ENCODE measurements at places on chromosomes 16 and 17.

GRCh38 chr17:55480631-55481315, 30.5 kb downstream of the SMIM36 start:
- peaks cover 3% of the 10 kb centered on the region for H3K4me1 ChIP-seq
- H3K36me3 ChIP-seq: no peaks in the 10 kb centered on the region
- H3K27ac ChIP-seq: no peak overlapping the region
- no peaks in the 10 kb centered on the region for H3K27me3 ChIP-seq
- no peak for DNase-seq

DNA sequence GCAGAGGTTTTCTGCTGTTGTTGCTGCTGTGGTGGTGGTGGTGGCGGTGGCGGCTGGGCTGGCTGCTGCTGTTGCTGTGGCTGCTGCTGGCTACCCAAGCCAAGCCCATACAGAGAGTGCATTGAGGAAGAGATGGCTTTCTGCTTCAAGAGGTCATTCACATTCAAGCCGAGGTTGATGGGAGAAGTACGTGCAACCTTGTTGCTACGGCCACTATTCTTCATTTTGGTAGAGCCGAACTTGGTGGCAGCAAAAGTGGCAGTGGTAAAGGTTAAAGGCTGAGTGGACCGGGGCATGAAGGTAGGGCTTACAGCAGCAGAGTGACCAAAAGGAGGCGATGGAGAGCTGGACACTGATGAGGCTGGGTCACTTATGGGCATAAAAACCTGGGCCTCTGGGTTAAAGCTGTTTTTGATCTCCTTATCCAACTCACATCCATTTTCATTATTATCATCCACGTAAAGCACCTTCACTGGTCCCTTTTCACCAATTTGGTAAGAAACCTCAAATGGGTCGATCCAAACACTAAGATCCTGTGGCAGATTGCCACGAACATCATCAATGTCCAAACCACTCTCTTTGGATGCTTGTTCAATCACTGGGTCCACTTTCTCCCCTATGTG, 2.8 kb downstream of the TOB1 start:
- peak overlapping the region; percentile 99 for H3K4me3 ChIP-seq
- peaks cover 3% of the 10 kb centered on the region for H3K27me3 ChIP-seq

DNA sequence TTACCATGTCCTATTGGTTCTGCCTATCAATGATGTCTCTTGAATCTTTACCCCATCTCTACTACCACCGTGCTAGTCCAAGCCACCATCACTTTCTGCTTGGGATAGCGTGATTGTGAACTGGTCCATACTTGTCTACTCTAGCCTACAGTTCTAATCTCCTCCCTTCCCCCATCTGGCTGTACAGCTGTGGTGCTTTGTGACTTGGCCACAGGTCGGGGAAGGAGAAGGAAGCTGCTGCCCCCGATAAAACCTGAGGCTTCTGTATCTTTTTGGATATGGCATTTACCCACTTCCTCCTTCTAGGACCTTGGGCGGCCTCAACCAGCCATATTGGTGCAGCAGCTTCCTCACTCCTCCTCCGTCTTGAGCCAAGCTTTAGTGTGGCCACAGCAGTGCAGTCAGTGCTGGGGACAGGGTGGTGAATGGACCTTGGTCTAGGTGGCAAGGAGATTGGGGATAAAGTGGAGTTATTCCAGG, 314 bp upstream of the ITGA2B start:
- H3K27ac ChIP-seq: no peak overlapping the region
- H3K4me3 ChIP-seq: peak overlapping the region; percentile 56
- no peak for DNase-seq

GRCh38 chr17:6078458-6078871, 8.3 kb downstream of the WSCD1 start:
- no peaks in the 10 kb centered on the region for H3K36me3 ChIP-seq
- DNase-seq: no peak
- peak overlapping the region; percentile 93 for H3K27ac ChIP-seq

DNA sequence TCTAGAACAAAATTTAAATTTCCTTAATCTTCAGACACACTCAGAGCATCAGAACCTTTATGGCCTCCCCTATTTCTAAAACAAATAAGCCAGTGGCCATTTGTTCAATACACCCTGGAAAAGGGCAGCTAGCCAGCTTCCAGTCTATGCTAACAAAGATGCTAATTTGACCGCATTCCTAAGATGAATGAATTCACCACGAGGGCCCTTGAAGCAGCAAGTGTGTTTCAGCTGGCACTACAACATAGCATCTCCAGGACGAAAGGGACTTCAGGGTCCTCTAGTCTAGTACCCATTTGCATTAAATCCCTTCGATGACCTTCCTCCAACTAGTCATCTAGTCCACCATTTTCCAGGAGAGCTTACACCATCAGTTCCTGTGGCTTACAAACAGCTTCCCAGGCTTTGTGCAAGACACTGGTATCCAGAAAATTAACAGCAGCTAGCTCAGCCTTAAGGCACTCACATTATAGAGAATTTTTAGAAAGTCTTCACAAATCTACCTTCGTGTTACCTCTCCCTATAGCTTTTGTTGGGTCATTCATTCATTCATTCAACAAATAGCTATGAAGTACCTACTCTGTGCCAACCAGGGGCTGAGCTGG, 10.9 kb downstream of the KRT37 start:
- no peak overlapping the region for H3K27ac ChIP-seq
- no peak for DNase-seq

GRCh38 chr17:82859431-82860403, 19.9 kb upstream of the ZNF750 start:
- peak overlapping the region; percentile 95 for H3K27ac ChIP-seq
- DNase-seq: peak; percentile 14
- H3K36me3 ChIP-seq: peaks cover 19% of the 10 kb centered on the region
- no peaks in the 10 kb centered on the region for H3K27me3 ChIP-seq
- H3K4me3 ChIP-seq: no peak overlapping the region
- peaks cover 54% of the 10 kb centered on the region for H3K4me1 ChIP-seq

DNA sequence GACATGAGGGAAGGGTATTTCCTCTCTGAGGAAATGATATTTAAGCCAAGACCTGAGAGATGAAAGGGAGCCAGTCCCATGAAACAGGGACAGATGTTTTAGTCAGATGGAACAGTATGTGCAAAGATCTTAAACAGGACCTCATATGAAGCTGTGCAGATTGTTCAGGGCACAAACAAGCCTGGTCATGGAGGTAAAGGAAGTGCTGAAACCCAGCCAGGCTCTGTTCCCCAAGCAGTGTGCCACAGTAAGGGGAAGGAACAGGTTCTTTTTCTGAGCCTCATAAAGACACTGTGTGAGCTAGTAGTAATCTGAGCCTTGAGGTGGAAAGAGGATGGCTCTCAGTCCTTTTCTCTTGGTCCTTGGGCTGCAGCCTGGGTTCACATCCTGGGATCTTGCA, 159.9 kb downstream of the ANKFN1 start:
- H3K4me1 ChIP-seq: peaks cover 17% of the 10 kb centered on the region
- H3K36me3 ChIP-seq: no peaks in the 10 kb centered on the region
- no peak overlapping the region for H3K27ac ChIP-seq
- H3K27me3 ChIP-seq: no peaks in the 10 kb centered on the region
- no peak overlapping the region for H3K4me3 ChIP-seq
- no peak for DNase-seq

DNA sequence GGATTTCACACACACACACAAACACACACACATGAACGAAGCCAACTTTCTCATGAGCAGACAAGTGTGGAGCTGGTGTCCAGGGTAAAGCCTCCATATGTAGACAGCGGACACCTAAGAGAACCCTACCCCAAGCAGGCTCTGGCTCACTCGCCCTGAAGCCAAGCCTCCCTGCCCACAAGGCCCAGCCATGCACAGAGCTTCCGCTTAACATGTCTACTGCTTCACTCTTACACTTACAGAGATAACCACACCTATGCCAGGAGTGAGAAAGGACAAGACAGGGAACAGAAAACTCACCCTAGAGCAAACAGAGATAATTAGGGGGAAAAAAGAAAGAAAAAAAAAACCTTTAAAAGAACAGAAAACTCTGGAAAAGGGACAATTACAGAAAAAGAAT, 67.5 kb downstream of the CYTH1 start:
- peak overlapping the region; percentile 56 for H3K4me3 ChIP-seq
- DNase-seq: no peak
- no peak overlapping the region for H3K27ac ChIP-seq

DNA sequence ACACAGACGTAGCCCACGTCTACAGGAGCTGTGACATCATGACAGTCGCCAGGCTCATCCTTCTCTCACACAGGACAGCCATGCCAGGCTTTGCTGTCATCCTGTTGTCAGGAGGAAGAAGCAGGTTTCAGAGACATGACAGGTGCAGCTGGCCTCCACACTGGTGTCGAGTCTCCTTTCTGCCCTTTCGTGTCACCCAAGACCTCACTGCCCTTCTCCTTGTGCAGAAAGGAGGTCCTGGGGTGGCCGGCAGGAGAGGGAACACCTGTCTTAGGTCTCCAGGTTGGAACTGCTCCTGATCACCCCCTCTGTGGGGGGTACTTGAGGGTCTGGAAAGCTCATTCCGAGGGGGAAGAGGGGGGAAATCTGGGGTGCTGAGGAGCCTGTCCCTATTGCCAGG, 41.6 kb upstream of the IRF8 start:
- H3K36me3 ChIP-seq: no peaks in the 10 kb centered on the region
- no peak for DNase-seq

Data from neural crest cell (in vitro differentiated cells).